PC-3 (cell line): ENCODE measurements at places on chromosomes 11 and 22.

- no peaks in the 10 kb centered on the region for H3K27me3 ChIP-seq
- H3K4me1 ChIP-seq, result peaks cover 10% of the 10 kb centered on the region; the same call in 1 of the 2 replicates
- H3K36me3 ChIP-seq, result no peaks in the 10 kb centered on the region
- no peak for DNase-seq
Measured at GRCh38 chr11:82792319-82792718, 58.7 kb upstream of the FAM181B start.

GRCh38 chr11:122709039-122709760 is 53.7 kb downstream of the UBASH3B start:
- H3K27ac ChIP-seq, result peak overlapping the region; percentile 71
- H3K27me3 ChIP-seq, result no peaks in the 10 kb centered on the region

DNA sequence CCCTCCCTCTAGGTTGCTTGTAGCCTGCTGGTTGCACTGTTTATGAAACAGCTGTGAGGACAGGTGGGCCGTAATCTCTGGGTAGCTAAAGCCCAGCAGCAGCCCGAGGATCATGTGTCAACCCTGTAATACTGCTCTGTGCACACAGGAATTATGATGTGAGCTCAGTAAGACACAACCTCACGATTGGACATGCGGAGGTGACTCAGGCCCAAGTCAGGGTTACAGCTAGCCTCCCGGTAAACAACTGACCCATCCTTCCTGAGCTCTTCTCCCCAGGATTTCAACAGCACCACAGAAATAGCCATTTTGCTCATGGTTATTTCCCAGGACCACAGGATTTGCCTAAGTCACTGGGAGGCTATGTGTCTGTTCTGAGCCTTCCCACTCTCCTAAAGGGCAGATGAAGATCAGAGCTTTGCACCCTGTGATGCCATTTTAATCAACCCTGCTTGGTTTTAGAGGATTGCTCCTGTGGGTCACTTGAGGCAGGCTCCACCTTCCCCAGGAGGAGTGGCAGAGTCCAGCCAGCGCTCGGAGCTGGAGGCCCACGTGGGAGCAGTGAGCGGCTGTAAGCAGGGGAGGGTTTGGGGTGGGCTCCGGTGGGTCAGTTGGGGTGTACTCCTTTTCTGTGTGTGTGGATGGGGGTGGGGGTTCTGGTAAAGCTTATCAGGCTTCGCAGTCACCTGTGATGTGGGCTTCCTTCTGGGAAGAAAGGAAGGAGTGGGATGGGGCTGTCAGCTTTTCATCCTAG is at the start of gene AMPD3:
Gene AMPD3 (plus strand): TSS at position 387 of the 754 bp plus-strand sequence. CDS start 6,256 bp downstream, outside the sequence.
- peak; percentile 93 for DNase-seq
- H3K27me3 ChIP-seq, result no peaks in the 10 kb centered on the region
- no peaks in the 10 kb centered on the region for H3K36me3 ChIP-seq
- H3K4me1 ChIP-seq, result peaks cover 50% of the 10 kb centered on the region
- H3K4me3 ChIP-seq, result peak within 1 kb of the TSS; percentile 74
- H3K27ac ChIP-seq, result peak within 1 kb of the TSS; percentile 96

- H3K4me3 ChIP-seq, result no peak overlapping the region
- no peaks in the 10 kb centered on the region for H3K4me1 ChIP-seq
- no peak for DNase-seq
- H3K27ac ChIP-seq, result no peak overlapping the region
- peaks cover 13% of the 10 kb centered on the region for H3K27me3 ChIP-seq
Measured at GRCh38 chr11:83545494-83546260, 259.5 kb upstream of the CCDC90B start.

DNA sequence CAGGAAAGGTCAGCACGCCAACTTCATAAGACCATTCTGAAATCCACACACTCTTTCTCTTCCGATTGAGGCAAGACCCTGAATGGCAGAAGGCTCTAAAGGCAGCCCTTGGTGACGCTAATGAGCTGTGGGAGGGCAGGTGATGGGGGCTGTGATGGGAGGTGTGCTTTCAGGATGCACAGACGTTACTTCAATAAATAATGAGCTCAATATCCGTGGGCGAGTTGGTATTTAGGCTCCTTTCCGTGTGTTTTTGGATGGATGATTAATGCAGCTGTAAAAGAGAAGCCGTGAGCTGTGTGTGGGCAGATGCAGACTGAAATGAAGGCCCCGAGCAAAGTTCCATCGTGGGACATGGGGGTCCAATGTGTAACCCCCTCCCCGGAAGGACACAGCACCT is 130.6 kb upstream of the CSNK2A3 start:
- H3K27ac ChIP-seq, result no peak overlapping the region
- no peaks in the 10 kb centered on the region for H3K36me3 ChIP-seq
- no peak overlapping the region for H3K4me3 ChIP-seq
- no peaks in the 10 kb centered on the region for H3K4me1 ChIP-seq
- H3K27me3 ChIP-seq, result no peaks in the 10 kb centered on the region

DNA sequence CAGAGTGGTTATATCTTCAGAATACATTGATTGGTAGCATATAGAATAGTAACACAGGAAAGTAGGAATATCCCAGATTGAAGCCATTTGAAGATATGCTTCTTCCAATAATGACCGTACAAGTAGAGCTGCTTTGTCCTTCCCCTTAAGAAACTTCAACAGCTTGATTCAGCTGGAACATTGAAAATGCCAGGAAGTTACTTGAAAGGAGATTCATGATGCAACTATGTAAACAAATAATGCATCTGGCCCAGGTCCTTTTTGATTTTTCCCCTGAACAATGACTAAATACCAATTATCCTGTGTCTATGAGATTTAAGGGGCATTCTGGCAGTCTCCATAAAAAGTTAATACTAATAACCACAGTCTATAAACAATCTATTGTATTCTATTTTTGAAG is 3.0 kb downstream of the DKK3 start:
- no peaks in the 10 kb centered on the region for H3K27me3 ChIP-seq
- no peak overlapping the region for H3K4me3 ChIP-seq
- no peak overlapping the region for H3K27ac ChIP-seq
- H3K36me3 ChIP-seq, result no peaks in the 10 kb centered on the region
- DNase-seq, result peak; percentile 66

GRCh38 chr11:59186130-59186594 is 14.2 kb downstream of the DTX4 start:
- H3K27me3 ChIP-seq, result no peaks in the 10 kb centered on the region
- peaks cover 43% of the 10 kb centered on the region for H3K4me1 ChIP-seq
- peak overlapping the region; percentile 39 for H3K27ac ChIP-seq
- H3K36me3 ChIP-seq, result no peaks in the 10 kb centered on the region

GRCh38 chr11:112024178-112024772 is 933 bp upstream of the DLAT start:
- H3K27ac ChIP-seq, result peak overlapping the region; percentile 81
- H3K36me3 ChIP-seq, result peaks cover 10% of the 10 kb centered on the region
- H3K4me3 ChIP-seq, result peak overlapping the region; percentile 100
- no peak for DNase-seq
- H3K27me3 ChIP-seq, result no peaks in the 10 kb centered on the region

GRCh38 chr22:38272373-38273134 is at the start of gene TMEM184B:
Gene TMEM184B (minus strand): TSS chr22:38273010. CDS start chr22:38247961, 25,049 bp downstream.
- 0 out of 2 replicates have a peak within 1 kb of the TSS, but pooled peaks have one; percentile 21 for H3K27ac ChIP-seq
- peaks cover 17% of the 10 kb centered on the region for H3K4me1 ChIP-seq
- peak within 1 kb of the TSS; percentile 93 for H3K4me3 ChIP-seq

- H3K27ac ChIP-seq, result peak overlapping the region; percentile 51
- peaks cover 18% of the 10 kb centered on the region for H3K4me1 ChIP-seq
- DNase-seq, result peak; percentile 85
- H3K36me3 ChIP-seq, result no peaks in the 10 kb centered on the region
- no peaks in the 10 kb centered on the region for H3K27me3 ChIP-seq
Measured at GRCh38 chr11:57903441-57904123, 120.1 kb upstream of the OR9Q1 start.

GRCh38 chr11:64868904-64869570 is 9.4 kb downstream of the EHD1 start:
- peak overlapping the region; percentile 81 for H3K27ac ChIP-seq
- peak; percentile 97 for DNase-seq
- peaks cover 81% of the 10 kb centered on the region for H3K4me1 ChIP-seq
- H3K36me3 ChIP-seq, result peaks cover 40% of the 10 kb centered on the region

GRCh38 chr11:117128289-117128688 is 15.8 kb upstream of the PAFAH1B2 start:
- no peaks in the 10 kb centered on the region for H3K27me3 ChIP-seq
- no peak overlapping the region for H3K4me3 ChIP-seq
- DNase-seq, result no peak
- H3K36me3 ChIP-seq, result no peaks in the 10 kb centered on the region

DNA sequence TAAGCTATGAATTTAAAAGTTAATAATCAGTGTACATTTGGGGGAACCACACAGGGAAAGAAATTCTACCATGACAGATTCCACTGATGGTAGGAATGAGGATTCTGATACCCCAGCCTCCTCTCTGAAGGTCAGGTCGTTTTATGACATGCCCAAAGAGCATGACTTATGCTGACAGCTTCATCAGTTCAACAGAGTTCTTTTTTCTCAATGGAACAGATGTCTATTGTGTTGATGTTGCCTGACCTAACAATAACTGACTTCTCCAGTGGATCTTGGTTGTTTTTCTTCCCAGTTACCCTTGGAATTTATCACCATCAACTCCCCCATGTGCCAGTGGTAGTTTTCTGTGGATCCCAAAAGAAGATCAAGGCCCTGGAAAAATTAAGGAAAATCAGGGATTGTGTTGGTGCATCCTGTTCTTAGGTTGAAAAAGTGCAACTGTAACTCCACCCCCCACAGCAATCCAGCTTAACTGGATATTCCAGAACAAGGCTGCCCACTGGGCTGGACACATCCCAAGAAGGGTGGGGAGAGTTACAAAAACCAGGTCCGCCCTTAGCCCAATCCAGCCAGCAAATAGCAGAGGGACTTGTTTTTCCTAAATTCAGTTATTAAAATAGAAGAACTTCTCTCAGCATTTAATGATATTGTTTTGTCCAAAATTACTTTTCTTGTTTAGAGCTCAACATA is 31.5 kb upstream of the CAT start:
- no peaks in the 10 kb centered on the region for H3K27me3 ChIP-seq
- peaks cover 26% of the 10 kb centered on the region for H3K4me1 ChIP-seq
- no peak overlapping the region for H3K27ac ChIP-seq

DNA sequence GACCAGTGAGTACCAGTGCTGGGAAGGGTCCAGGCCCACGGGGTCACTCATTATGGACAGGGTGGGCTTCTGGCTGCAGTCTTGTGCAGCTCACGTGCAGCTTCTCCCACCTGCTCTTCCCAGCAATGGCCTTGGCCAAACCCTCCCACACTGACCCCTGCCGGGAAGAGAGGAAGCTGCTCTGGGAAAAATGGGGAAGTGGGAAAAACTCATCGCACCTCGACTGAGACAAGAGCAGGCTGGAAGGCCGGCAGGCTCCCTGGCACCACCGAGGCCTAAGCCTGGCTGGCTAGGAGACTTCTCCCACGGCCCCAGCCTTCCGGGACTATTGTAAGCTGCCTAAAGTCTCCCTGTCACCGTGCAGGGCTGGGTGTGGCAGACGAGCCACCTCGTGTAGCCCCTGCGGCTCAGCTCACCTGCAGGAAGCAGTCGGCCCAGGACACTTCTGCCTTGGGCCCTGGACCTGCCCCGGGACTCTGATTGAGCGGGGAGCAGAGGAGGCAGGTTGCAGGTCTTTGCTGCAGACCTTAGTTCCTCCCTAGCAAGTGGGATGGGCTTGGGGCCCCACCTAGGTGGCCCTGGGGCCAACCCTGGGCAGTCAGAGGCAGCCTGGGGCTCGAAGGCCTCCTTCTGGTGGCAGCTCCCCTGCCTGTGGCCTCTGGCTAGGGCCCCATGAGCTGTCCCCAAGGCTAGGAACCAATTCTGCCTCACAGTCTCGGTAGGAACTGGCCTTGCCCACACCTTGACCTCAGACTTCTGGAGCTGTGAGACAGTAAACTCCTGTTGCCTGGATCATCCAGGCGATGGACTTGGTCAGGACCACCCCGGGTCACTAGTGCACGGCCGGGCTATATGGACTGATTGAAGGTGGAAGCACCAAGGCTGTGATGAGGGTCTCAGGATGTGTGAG is 23.1 kb downstream of the MRGPRG start:
- H3K27ac ChIP-seq, result no peak overlapping the region
- DNase-seq, result no peak
- no peak overlapping the region for H3K4me3 ChIP-seq
- H3K36me3 ChIP-seq, result no peaks in the 10 kb centered on the region

GRCh38 chr22:23175817-23176644 is 4.3 kb upstream of the BCR start:
- no peak overlapping the region for H3K27ac ChIP-seq
- H3K4me1 ChIP-seq, result peaks cover 16% of the 10 kb centered on the region
- no peak overlapping the region for H3K4me3 ChIP-seq
- DNase-seq, result no peak
- H3K27me3 ChIP-seq, result no peaks in the 10 kb centered on the region
- H3K36me3 ChIP-seq, result no peaks in the 10 kb centered on the region

GRCh38 chr11:20059587-20060021 is 100.7 kb downstream of the DBX1 start:
- no peaks in the 10 kb centered on the region for H3K4me1 ChIP-seq
- H3K27ac ChIP-seq, result no peak overlapping the region
- peaks cover 15% of the 10 kb centered on the region; the same call in 1 of the 2 replicates for H3K36me3 ChIP-seq
- H3K4me3 ChIP-seq, result no peak overlapping the region
- H3K27me3 ChIP-seq, result no peaks in the 10 kb centered on the region

GRCh38 chr11:62435846-62436660 is 17.2 kb downstream of the SCGB1A1 start:
- no peaks in the 10 kb centered on the region for H3K27me3 ChIP-seq
- H3K36me3 ChIP-seq, result no peaks in the 10 kb centered on the region
- no peak overlapping the region for H3K4me3 ChIP-seq
- H3K4me1 ChIP-seq, result peaks cover 19% of the 10 kb centered on the region

- peaks cover 5% of the 10 kb centered on the region; the same call in 1 of the 2 replicates for H3K36me3 ChIP-seq
- H3K4me1 ChIP-seq, result 0 out of 2 replicates have a peak, but pooled peaks cover 5% of the 10 kb centered on the region
- H3K27ac ChIP-seq, result no peak overlapping the region
- no peak for DNase-seq
Measured at GRCh38 chr11:69374946-69375310, 81.0 kb downstream of the MYEOV start.

DNA sequence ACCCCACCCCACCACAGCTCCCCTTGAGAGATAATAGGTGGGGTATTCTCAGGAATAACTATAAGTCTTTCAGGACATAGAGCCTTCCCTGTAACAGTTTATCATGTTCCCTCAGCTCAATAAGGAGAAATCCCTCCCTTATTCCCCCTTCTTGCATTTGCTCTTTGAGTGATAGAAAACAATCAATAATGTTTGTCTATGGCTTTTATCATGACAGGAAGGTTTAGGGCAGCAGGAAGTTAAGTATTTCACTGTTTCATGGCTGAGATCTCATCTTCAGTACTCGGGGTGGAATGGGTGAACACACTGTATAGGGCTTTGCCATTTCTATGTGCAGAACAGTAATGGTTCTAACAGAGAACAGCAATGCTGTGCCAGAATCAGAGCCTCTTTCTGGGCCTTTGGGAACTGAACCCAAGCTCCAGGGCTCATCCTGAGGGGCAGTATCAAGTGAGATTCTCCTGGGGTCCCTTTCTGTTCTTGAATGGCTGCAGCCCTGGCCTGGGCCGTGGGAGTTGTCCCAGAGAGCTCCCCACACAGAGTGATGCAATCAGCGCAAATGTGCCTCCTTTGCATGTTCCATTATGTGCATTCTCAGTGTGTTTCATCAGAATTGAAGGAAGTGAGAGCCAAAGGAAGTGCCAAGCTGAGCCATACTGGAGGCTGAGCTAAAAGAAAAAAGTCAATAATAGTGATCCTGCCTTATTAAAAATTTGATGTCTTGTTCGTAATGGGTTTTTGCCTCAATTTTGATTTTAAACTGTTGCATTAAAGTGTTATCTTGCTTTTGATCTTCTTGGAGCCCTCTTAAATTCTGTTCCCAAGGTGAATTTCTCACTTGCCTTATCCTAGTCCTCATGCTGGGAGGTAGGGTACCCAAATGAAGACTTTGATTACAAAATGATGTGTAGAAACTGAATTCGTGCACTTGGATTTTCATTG is 2.9 kb upstream of the CYP2R1 start:
- no peak overlapping the region for H3K4me3 ChIP-seq
- H3K27ac ChIP-seq, result no peak overlapping the region
- peaks cover 4% of the 10 kb centered on the region; the same call in 1 of the 2 replicates for H3K4me1 ChIP-seq
- DNase-seq, result no peak
- H3K36me3 ChIP-seq, result no peaks in the 10 kb centered on the region
